ENCODE measurements at places on chromosomes 3 and 15.
A peak's percentile ranks its signal among the peaks of the same experiment; 100 is the strongest.

- DNase-seq, result no peak
These were observed 299.9 kb downstream of the UACA start for GRCh38 chr15:70463453-70463834.

DNA sequence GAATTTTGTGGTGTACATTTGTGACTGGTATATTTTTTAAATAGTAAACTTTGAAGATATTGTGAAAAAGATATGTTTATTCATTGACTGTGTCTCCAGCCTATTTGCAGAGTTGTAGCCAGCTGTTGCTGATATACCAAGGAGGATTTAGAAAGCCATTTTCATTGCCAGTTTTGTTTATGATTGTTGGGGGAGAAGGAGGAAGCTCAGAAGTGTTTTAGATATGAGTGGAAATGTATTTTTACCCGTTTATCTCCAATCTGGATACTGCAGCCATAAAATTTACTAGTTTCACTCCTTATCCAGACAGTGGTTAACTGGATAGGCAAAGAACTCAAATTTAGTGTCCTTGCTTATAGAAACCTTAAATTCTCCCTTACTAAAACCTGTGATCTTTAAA is 18.8 kb downstream of the ATP11B start:
- DNase-seq, result no peak

DNA sequence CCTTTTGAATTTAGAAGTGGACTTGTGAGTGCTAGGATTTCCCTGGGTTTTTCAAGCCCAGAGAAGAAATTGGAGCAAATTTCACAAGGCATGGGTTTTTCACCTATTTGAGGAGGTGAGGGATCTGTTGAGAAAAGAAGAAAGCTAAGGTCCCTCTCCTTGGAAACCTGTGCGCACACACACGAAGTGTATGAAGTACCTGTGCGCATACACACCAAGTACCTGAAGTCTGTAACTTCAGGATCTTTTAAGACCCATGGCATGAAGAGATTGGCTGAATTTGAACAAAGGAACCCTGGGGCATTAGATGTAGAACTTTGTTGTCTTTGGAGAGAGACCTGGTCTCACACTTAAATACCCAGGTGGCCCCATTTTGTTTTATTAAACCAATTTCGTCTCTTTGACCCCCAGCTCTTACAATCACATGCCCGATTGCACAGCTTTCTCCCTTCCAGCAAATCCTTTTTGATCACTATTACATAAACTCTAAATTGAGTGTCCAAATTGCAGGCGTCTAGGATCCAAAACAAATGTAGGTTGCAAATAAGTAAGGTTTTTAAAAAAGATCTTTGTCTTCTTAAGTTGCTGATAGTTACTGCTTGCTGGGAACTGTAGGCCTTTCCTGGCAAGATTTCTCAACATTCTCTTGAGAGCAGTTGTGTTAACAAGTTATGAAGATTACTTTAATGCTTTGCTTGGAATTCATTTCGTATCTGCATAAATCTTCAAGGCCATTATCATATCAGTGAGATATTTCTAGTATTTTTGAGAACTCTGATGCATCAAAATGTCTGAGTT is 64.3 kb downstream of the CMTM8 start:
- no peak for DNase-seq

DNA sequence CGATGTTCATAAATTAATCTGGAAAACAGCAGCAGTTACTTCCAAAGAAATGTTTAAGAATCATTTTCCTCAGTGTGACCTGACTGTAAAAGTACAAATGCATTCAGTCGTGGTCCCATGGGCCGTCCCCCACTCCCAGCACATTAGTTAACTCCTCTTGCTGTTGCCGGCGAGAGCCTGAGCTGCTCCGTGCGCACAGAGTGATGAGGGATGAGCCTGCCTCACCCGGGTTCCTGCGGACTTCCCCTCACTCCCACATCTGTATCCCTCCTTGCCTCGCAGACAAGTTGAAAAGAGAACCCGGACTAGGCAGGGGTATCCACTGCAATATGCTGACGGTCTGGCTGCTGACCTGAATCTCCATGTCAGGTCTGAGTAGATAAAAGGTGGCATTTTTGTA is 861.7 kb upstream of the NR2F2 start:
- DNase-seq, result no peak

- no peak for DNase-seq
These were observed 65.3 kb downstream of the MESD start for GRCh38 chr15:80924278-80924677.

- DNase-seq, result no peak
These were observed 1004.9 kb downstream of the FHIT start for GRCh38 chr3:60246361-60246760.

- DNase-seq, result peak; percentile 54
These were observed 123.1 kb upstream of the STRIT1 start for GRCh38 chr3:155416500-155417118.

DNA sequence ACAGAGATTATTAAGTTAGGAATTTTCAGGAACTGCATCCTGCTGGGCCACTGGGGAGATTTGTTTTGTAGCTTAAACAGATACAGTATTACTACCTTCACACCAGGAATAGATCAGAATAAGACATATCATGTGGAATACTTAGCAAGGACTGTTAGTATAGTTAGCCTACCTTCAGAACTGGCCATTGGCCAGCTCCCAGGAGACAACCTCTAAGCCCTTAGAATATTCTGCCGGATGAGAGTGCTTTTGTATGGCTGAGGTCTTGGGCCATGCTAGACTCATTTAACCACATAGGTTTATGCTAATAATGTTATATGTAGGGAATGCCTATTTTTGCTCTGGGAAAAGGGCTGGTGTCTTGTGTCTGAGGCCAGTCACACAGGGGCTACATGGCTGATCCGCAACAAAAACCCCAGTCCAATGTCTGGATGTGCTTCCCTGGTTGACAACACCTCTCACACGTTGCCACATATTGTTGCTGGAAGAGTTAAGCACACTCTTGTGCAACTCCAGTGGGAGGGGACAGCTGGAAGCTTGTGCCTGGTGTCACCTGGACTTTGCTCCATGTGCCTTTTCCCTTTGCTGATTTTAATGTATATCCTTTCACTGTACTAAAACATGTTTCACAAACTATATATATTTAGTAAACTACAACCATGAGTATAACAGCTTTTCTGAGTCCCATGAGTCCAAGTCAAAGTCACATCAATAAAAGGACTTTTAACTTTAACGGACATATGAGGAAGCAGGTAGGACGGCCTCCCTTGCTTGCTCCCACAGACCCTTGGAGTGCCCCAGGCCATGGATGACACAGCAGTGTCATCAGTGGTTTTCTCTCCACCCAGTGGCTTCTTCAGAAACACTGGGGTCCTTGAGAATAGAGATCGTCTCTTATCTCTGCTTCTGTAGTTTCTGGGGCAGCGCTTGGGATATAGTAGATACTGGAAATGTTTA is 118.0 kb upstream of the C3orf80 start:
- DNase-seq, result no peak

DNA sequence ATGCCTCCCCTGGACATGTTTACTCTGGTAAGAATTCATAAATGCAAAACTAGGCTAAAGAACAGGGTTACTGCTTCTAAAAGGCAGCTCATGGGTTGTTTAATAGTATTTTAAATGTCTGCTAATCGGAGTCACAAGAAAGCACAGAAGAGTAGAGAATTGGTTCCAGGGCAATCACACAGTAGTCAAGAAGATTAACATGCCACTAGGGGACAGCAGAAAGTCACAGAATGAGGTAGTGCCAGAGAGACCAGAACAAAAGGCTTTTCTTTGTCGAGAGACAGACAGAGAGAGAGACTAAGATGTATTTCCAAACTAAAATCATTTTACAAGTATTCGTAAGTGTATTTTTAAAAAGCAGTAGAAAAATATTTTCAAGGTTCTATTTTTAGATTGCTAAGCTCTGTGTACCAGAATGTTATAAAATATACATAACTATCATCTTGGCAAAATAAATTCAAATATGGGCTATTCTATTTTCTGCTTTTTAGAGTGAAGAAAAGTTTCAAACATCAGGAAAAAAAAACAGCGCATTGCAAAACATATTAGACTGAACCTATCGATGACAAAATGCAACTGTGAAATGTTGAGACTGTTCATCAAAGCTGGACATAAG is 78.3 kb upstream of the CDIN1 start:
- peak; percentile 53 for DNase-seq

DNA sequence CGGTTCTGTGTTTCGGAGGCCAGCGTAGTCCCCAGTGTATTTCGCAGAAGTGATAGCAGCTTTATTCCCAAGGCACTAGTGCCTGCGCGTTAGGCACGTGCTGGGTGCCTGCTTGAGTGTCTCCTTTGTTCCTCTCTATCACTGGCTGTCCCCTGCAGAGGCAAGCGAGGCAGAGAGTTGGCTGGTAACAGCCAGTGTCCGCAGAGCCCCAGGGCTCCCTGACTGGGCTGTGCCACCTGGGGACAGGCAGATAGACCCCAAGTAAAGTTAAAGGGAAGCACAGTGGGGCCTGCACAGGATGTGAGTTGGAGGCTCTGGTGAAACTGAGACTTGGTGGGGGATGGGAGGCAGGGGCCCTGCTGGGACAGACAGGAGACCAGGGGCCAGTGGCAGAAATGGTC is 50.7 kb downstream of the APBA2 start:
- DNase-seq, result no peak

DNA sequence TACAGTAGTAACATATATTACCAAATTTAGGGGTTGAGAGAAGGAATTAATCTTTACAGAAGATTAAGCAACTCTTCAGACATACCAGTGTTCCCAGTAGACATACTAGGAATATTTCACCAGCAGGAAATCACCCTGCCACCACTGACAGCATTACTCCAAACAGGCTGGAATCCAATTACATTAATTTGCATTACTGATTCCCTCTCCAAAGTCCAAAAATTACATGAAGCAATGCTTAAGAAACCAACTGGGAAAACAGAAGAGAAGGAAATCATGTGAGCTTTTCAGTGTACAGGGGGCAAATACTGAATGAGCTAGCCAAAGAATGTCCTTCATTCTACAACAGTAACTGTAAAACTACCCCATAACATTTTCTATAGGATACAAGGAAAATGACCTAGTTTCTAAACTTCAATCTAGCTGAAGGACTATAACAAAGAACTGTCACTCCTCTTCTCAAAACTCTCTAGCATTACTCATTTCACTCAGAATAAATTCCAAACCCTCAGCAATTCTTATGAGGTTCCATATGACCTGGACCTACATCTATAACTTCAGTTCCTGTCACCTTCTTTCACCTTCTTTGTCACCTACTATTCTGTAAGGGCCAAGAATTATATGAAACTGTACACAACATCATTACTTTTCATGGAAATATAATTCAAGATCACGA is 72.7 kb downstream of the INO80 start:
- DNase-seq, result peak; percentile 1

DNA sequence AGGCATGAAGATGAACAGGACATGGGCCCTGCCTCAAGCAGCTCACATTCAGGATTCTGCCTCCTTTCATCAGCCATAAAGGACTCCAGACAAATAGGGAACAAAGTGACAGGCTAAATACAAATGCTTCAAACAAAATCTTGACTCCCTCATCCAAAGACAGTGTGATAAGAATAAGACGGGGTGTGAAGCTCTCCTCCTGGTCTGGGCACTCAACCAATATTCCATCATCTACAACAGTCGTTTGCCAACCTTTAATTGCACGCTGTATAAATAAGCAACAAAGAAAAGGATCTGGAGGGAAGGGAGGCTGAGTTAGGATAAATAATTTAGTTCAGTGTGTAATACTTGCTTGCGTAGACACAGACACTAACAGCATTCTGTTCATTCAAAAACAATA is 5.4 kb downstream of the CCDC54 start:
- no peak for DNase-seq

DNA sequence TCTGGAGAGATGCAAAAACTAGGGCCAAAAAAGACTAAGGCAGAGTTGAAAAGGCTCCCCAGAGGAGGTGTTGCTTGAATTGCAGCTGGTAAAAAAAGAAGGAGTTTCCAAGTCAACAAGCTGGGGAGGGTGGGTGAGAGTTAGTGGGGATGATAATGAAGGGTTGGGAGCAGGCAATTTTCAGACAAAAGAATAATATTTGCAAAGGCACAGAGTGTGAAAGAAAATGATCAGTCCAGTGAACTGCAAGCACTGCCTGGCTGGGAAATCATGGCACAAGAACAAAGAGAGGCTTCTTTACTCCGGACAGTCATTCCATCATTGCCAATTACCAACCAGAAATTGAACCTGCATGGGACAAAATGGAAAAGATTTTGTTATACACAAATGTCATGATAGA is 42.2 kb downstream of the C3orf85 start:
- no peak for DNase-seq

GRCh38 chr3:171526869-171527268 is 66.7 kb upstream of the TNIK start:
- DNase-seq, result no peak

DNA sequence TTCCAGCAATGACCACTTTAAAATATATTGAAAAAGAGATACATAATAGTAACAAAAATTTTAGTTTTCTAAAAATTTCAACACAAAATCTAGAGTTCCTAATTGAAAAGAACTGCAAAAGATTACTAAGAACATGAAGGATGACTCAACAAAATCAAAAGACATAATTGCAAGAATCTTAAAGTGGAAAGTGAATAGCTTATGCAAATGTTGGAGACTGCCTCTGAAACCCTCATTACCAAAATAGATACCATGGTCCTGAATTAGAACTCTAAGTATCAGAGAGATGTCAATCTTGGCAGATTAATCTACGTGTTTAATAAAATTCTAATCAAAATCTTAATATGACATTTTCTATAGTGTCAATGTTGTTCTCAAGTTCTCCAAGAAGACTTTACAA is 60.7 kb upstream of the SGO1 start:
- DNase-seq, result no peak

DNA sequence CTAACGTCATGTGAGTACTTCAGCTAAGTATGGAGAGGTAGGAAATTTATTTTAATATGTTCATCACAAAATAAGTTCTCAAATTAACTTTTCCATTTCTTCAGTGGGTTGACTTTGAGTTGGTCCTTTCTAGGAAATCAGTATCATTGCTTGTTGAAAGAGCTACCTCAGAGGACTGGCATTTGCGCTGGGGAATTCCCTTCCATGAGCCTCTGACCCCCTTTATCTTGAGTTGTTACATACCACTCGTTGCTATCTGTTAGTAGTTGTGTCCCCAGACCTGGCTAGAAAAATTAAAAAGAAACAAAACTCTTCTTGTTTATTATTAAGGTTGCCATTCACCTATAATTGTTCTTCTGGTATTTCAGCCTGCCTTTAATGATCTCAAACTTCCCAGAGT is 96.8 kb upstream of the ROBO2 start:
- DNase-seq, result no peak

DNA sequence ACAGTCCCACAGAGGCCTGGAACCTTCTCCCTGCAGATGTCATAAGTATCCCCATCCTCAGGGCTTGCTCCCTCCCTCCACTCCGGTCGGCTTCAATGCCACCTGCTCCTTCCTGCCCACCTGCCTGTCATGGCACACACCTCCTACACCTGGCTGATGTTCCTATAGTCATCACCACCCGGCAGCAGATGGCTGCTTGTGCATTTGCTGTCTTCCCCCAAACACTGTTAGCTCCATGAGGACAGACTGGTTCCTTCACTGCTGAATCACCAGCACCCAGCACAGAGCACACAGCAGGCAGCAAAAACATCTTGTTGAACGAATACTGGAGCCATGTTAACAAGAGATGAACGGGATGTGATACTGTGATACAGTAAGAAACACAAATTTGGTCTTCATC is 14.8 kb downstream of the TARS3 start:
- DNase-seq, result no peak

- no peak for DNase-seq
These were observed 165.1 kb upstream of the GOLIM4 start for GRCh38 chr3:168260859-168261258.

Measured in amniotic stem cell (primary cell).